SK-MEL-5 (cell line): ENCODE measurements at places on chromosomes 5 and 9.

DNA sequence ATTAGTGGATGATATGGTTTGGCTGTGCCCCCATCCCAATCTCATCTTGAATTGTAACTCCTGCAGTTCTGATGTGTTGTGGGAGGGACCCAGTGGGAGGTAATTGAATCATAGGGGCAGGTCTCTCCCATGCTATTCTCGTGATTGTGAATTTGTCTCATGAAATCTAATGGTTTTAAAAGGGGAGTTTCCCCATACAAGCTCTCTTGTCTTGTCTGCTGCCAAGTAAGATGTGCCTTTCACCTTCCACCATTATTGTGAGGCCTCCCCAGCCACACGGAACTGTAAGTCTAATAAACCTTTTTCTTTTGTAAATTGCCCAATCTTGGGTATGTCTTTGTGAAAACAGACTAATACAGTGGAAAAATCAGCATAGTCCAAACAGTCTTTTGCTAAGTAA, 235.5 kb downstream of the TMEM161B start:
- DNase-seq = peak; percentile 57

GRCh38 chr5:107218457-107219193, 452.1 kb downstream of the EFNA5 start:
- peak; percentile 32 for DNase-seq

DNA sequence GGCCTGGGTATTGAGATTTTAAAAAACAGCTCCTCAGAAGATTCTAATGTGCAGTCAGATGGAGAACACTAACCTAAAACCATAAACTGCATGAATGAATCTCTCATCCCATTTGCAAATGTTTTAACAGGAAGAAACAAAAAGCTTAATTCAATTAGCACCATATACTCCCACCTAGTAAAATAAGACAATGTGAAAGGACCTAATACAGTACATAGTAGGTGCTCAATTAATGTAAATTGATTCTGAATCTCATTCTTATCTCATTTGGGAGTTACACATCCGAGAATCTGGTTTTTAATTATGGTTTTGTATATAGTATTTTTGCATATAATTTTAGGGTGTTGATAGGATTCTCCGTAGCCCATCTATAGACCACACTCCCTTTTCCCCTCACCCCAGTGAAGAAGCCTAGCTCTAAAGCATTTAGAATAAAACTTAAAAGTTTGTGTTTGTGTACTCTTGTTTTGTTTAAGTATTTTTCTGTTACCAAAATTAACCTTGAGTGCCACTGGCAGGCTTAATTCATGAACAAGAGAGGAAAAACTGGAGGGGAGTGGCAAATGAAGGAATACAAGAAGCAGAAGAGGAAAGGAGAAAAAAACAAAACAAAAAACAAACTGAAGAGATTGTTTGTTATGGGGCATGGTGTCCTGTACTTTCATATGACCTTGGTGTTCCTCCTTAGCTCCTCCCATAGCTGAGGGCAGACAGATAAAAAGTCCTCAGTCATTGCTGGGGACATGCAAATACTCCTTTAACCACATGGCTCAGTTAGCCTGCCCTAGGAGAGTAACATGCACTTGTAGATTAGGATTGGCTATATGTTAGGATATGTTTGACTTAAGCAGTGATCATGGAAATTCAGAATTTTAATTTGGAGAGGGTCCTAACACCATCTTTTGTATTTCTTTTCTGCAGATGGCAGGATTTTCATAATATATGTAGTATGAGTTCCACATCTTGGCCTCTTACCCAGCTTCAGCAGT, 1.2 kb downstream of the RNF14 start:
- peak; percentile 89 for DNase-seq

GRCh38 chr9:36337002-36337401, 63.1 kb downstream of the RNF38 start:
- DNase-seq = no peak

- no peak for DNase-seq
These were observed 35.7 kb upstream of the EGFL7 start for GRCh38 chr9:136626740-136627642.

DNA sequence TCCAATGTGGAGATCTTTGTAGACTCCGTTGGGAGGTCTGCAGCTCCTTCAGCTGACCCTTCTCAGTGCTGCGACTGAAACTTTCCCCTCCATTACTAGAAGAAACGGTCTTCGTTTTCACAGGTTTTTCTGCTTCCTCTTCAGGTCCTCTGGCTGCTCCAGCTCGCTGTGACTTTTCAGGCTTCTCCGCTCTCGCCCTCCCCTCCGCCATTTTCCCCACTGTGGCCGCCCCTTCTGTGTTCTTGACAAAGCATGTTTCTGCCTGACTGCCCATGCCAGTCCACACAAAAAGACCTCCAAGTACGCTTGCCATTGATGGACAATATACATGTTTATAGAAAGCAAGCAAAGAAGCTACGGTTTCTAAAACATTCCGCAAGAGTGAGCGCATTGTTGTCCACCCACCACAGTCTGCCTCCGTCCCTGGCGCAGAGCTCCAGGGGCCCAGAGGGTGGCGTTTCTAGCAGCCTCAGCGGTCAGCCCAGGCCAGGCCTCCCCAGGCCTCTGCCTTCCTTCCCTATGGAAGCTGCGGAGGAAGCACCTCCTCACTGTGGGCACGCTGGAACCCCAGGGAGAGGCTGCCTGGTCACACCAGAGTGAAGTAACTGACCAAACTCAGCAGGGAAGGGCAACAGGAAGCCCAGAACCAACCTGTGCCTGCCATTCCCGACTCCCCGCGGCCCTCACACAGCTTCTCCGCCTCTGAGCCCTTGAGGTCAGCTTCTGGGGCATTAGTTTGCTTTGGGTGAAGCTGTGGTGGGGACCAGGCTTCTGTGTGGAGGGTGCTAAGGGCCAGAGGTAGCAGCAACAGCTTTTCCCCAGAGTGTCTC, 19.9 kb upstream of the S1PR3 start:
- no peak for DNase-seq

- no peak for DNase-seq
These were observed 25.3 kb upstream of the ISOC1 start for GRCh38 chr5:129069292-129069691.

GRCh38 chr5:155696362-155696761, 630.6 kb upstream of the SGCD start:
- DNase-seq = no peak

DNA sequence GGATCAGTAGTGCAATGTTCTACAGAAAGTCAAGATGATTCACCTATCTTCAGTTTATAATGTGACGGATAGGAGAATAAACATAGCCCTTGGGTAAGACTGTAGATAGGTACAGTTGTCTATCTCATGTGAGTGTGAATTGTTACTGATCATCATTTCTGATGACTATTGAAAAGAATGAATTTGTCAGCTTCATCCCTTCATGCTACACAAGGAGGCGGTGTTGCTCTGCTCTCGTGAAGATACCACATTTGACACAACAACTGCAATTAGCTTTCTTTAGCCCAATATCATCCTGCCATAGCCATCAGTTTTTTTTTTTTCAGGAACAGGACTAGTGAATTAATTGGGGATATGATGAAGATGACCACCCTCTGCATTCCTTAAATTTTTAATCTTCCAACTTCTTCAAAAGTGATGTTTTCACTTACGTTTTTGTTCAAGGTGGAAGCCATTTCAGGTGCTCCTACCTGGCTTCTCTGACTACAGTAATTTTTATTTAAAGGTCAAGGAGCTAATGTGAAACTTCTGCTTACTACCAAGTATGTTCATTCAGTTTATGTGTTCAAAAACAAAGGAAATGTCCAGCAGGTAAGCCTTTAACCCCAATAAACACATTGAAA, 152.9 kb upstream of the MOCS2 start:
- peak; percentile 64 for DNase-seq

GRCh38 chr9:136955202-136955942, 3.3 kb downstream of the LCN12 start:
- no peak for DNase-seq

DNA sequence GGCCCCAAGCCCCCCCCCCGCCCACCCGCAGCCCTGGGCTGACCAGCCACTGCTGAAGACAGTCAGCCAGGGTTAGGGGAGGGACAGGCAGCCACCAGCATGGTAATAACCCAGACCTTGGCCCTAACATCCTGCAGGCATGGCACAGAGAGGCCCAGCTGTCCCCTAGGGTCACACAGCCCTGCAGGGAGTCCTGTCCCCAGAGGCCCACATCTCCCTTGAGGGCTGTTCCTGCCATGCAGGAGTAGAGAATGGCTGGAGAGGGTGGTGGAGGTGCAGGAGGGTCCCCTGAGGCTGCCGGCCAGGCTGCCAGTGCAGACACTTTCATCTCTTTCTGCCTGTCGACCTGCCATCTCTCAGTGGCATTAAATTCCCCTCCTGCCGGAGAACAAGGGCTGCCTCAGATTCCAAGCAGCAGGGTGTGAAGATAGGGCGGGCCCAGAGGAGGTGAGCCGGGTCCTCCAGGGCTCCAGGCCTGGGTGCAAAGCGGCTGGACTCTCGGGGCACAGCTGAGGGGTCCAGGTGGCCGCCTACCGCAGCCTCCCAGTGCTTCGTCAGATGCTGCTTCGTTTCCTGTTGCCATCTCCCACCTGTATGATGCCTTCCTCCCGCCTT, 40.0 kb downstream of the CXXC5 start:
- DNase-seq = no peak

DNA sequence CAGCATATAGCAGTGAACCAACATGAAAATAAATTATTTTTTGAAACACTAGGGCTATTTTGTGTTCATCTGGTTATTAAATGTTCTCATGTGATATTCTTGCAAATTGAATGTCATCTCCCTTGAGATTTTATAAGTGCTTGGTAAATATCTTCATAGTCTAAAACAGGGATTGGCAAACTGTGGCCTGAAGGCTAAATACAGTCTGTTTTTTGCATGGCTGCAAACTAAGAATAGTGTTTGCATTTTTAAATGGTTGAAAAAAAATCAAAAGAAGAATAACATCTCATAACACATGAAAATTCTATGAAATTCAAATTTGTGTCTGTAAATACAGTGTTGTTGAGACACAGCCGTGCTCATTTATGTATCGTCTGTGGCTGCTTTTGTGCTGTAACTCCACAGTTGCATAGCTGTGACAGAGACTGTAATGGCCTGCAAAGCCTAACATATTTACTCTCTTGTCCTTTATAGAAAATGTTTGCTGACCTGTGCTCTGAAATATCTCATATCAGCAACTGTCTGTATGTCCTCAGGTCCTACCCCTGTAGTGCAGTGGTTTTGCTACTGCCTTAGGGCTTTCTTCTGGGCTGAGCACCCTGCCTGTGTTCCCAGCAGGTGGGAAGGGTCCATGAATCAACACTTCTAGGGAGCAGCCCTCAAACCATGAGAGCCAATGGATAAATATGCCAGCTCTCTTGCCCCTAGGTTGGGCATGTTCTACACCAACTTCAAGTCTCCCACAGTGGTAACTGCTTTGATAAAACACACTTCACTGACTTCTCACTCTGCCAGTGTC, 41.7 kb upstream of the ARRDC3 start:
- DNase-seq = no peak

GRCh38 chr9:77271023-77271690, 93.8 kb downstream of the VPS13A start:
- peak; percentile 72 for DNase-seq

DNA sequence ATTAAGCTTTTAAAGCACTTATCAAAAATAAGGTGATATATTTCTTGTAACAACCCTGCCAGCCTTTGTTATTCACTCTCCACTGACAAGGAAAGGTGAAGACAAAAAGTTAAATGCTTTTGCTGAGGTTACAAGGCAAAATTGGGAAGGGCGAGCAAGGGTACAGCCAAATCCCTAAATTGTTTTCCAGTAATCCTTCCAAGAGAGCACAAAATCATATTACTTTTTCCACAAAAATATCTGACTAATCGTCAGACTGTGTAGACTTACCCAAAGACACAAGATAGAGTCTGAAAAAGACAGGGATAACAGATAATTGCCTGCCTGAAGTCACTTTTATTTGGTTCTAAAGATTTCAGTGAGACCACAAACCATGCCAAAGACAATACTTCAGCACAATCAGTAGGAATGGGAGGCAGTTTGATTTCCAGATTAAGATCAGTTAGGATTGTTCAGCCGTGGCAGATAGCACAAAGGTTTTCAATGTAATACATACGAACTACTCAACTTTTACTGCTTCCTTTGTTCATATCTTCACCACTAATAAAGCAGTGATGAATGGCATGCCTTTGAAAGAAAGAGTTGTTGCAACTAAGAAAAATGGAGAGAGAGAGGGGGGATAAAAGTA, 383.8 kb upstream of the TUSC1 start:
- no peak for DNase-seq

DNA sequence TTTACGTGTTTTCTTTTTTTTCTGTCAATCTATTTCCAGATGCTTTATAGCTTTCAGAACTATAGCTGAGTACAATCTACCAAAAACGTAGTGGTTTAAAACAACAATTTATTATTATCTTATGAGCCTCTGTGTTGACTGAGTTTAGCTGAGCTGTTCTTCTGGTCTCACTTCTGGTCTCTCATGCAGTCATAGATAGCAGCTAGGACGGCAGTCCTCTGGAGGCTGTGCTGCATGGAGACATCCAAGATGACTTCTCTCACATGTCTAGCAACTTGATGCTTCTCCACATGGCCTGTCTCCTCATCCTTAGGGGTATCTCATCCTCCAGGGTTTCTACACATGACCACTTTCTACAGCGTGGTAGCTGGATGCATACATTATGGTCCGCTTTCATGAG, 22.0 kb upstream of the RAD23B start:
- DNase-seq = no peak

GRCh38 chr5:10648806-10649665, 85.2 kb downstream of the ANKRD33B start:
- no peak for DNase-seq
